Hematopoietic multipotent progenitor cell treated with erythropoietin and hydrocortisone succinate and interleukin-3 and kit ligand, for 4 days (in vitro differentiated cells): ENCODE measurements at places on chromosomes 7 and 10.

DNA sequence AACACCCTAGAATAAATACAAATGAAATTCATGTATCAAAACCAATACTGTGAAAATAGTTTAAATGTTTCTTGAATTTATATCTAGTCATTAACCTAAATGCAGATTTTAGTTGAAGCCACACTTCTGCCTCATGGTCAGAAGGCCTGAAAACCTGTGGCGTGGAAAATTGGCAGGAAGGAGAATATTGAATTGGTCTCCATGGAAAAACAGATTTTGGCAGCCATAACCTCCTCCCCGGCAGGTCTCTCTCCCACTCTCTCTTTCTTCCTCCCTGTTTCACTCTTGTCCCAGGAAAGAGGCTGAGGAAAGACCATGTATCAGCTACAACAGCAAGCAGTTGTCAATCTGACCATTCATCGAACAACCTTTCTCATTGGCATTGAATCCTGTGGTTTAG, 160.6 kb upstream of the YAE1 start:
- DNase-seq: no peak

DNA sequence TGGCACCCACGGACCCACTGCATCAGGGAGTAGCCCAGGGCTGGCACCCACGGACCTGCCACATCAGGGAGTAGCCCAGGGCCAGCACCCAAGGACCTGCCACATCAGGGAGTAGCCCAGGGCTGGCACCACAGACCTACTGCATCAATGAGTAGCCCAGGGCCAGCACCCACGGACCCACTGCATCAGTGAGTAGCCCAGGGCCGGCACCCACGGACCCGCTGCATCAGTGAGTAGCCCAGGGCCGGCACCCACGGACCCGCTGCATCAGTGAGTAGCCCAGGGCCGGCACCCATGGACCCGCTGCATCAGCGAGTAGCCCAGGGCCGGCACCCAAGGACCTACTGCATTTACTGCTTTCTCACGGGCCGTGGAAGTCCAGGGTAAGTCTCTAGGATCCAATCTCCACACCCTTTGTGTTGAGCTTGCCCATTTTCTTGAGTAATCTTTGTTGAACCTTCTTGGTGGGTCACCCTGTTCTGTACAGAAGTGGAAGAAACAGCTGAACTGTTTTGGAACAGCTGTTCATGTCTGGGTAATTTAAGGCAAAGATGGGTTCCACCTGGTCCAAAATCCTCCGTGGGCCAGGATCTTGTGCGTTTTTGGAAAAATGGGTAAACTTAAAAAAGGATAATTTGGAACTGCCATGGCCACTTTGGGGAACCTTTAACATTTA, 69.0 kb downstream of the VIPR2 start:
- DNase-seq: no peak

- DNase-seq: no peak
Observed at GRCh38 chr7:150666412-150666811, 19.1 kb upstream of the GIMAP2 start.

DNA sequence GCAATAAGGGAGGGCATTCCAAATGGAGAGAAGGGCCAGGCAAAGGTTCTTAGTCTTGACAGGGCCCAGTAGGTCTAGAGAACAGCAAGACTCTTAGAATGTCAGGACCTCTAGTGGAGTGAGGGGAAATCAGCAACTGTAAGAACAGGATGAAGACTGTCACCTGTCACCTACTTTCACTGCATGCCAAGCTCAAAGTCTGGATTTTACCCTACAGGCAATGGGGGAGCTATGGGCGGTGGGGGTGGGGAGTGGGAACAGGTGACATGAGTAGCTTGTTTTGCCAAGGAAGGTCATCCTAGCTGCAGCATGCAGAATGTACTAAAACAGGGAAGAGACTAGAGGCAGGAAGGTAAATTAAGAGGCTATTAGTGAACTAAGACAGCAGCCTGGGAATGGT, 18.3 kb downstream of the GOT1 start:
- no peak for DNase-seq

DNA sequence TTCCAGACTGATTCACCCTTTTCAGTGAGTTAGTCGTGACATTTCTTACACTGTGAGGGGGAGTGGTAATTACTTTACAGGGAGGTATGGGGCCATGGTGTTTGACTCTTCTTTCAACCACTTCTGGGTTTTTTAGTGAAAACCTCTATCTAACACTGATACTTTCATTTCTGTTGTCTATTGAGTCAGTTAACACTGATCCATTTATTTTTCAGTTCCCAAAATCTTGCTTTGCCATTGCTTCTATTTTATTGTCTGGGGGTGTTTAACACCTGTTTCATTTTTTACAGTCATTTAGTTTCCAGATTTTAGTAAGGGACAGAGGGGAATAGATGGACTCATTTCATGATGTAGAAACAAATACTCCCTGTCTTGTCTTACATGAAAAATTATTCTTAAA, 61.5 kb downstream of the HELLS start:
- DNase-seq: no peak

GRCh38 chr10:19762026-19762425, 54.2 kb upstream of the PLXDC2 start:
- no peak for DNase-seq

- DNase-seq: peak; percentile 41
Observed at GRCh38 chr10:7853226-7853842, 35.0 kb downstream of the TAF3 start.

- no peak for DNase-seq
Observed at GRCh38 chr10:132532749-132533560, 4.6 kb upstream of the INPP5A start.

DNA sequence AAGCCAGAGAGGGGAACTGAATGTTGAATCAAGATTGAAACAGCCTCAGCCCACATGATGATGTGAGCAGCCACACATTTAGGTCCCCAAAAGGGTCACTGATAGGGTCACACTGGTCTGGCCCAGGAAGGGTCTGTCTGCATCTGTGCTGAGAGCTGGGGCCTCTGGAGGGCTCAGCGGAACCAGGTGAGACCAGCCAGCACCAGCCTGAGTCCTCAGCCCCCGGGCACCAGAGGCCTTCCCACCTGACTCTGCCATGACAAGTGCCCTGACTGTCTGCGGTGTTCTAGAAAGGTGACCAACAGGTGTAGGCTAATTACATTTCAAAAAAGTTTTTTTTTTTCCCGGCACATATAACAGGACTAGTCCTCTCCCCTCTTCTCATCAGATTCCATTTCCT, 76.2 kb downstream of the WDR11 start:
- DNase-seq: no peak
